Kasumi-1 (cell line): ENCODE measurements at places on chromosomes 7 and 10.

DNA sequence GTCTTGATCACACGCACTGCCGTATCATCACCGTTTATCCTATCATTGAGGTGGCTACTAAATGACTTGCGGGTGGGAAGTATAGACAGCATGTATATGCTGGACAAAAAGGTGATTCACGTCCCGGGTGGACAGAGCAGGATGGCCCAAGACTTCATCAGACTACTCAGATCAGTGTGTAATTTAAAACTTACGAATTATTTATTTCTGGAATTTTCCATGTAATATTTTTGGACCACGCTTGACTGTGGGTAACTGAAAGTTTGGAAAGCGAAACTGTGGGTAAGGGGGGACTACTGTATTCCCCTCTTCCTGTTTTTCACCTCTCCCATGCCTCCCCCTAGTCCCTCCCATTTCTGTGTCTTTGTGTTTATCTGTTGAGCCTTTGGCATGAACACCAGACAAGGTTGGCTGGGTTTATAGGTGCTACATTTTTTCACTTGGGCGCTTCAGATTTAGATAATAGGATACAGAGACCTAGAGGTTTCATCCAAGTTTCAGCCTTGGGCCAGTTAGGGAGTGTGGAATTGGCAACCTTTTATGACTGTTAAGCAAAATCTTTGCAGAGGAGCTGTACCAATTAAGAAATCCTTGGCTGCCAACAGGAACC lies 55.8 kb downstream of the RBM20 start:
- no peak for DNase-seq

DNA sequence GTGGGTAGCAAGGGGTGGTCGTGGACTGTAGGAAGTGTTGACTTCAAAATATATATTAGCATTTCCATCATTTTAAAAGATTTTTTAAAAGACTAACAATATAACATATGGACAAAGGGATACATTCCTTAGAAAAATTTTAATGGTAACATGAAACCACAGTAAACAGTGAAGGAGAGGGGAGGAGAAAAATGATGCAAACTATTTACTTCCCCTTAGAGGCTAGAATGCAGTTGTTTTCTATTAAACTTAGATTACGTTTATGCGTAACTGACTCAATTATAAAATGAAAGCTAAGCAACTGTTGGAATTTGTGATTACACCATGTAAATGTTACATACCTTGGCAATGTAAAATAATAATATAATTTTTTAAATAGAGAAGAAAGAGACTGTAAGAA lies 41.3 kb downstream of the CALD1 start:
- DNase-seq = no peak

DNA sequence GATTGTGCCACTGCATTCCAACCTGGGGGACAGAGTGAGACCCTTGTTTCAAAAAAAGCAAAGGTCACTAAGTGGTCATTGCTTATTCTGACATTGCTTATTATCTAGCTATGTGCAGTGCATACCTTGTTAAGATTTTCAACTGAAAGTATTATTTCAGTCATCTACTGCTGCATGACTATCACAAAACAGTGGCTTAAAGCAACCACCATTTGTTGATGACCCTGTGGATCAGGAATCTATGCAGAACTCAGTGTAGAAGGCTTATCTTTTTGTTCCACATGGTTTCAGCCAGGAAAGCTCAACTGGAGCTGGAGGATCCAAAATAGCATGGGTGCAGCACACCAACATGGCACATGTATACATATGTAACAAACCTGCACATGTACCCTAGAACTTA lies 23.1 kb downstream of the THNSL1 start:
- no peak for DNase-seq

DNA sequence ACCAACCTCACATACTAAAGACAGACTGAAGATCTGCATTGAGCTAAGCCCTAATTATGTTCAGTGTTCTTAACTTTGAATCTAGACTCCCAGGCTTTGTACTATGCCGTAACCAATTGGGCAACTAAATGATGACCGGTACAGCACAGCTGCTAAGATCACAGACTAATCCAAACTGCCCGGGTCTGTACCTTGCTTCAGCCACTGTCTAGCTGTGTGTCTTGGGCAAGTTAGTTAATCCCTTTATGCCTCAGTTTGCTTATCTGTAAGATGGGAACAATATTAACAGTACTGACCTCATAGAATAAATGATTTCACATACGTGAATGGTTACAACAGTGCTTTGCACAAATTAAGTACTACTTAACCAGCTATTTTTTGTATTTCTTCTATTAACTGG lies 205.8 kb upstream of the NFE2L3 start:
- DNase-seq = no peak

GRCh38 chr7:15403751-15404150 lies 158.1 kb downstream of the AGMO start:
- no peak for DNase-seq

DNA sequence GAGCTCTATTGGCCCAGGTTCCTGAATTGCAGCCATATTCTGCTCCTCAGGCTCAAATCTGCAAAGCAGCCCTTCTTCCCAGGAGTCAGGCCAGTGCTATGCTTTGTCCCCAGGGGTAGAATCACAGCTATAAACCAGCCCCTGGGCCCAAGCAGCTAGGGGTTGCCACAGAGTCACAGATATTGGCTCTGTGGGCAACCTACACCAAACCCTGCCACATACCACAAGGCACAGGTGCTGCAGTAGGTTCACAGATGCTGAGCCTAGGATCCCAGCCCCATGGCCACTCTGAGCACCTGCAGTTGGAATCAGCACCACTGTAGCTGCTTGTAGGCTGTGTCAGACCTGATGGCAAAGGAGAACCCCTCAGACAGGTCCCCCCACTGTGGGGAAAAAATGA lies 43.1 kb upstream of the CAMK2B start:
- no peak for DNase-seq

- DNase-seq = no peak
Measured at GRCh38 chr10:110641256-110641655, 2.9 kb upstream of the RBM20 start.

- DNase-seq = no peak
Measured at GRCh38 chr10:19971343-19972052, 155.3 kb downstream of the PLXDC2 start.

- peak; percentile 95 for DNase-seq
Measured at GRCh38 chr10:93573051-93573909, 6.8 kb downstream of the FFAR4 start.

- DNase-seq = no peak
Measured at GRCh38 chr7:29130096-29130495, 16.2 kb downstream of the CPVL start.

GRCh38 chr7:91771921-91772815 lies 108.3 kb downstream of the MTERF1 start:
- DNase-seq = no peak
